ENCODE measurements at places on chromosomes 13 and 19.

- peak; percentile 100 for DNase-seq
These were observed at the start of the genes PINLYP and XRCC1 for GRCh38 chr19:43575156-43575950. TSS of gene PINLYP (plus strand) at chr19:43575801. CDS start at chr19:43577192, 1,391 bp downstream. TSS of gene XRCC1 (minus strand) at chr19:43575527. CDS start at chr19:43575458, 69 bp downstream.

- peak; percentile 50 for DNase-seq
These were observed 20.6 kb downstream of the FFAR2 start for GRCh38 chr19:35468637-35469036.

DNA sequence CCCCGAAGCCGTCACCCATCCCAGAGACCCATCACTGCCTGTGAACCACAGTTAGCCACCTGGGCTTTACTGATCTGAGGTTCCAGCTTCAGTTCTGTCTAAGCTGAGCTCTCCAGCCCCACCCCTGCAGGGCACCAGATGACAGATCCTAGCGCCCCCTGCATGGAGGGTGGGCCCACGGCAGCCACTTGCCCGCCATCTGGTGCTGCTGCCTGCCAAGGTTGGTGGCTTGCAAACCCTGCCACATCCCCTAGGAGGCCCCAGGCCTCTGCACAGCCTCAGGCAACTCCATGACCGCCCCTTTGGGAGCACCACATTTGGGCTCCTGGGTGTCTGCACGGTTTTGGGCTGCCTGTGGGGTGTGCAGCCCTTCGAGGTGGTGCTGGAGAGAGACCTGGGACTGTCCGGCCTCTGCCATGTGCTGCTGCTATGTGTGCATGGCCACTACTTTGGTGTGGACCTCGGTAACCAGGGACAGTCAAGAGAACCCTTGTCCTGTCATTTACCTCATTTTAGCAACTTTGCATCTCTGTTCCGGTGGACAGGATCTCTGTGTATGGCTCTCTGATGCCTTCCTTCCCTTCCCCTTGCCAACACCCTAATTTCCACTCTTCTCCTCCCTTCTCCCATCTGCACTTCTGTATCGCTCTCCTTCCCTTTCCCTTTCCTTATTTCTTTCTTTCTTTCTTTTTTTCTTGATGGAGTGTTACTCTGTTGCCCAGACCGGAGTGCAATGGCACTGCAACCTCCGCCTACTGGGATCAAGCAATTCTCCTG, 17.4 kb upstream of the SDHAF1 start:
- DNase-seq = no peak

DNA sequence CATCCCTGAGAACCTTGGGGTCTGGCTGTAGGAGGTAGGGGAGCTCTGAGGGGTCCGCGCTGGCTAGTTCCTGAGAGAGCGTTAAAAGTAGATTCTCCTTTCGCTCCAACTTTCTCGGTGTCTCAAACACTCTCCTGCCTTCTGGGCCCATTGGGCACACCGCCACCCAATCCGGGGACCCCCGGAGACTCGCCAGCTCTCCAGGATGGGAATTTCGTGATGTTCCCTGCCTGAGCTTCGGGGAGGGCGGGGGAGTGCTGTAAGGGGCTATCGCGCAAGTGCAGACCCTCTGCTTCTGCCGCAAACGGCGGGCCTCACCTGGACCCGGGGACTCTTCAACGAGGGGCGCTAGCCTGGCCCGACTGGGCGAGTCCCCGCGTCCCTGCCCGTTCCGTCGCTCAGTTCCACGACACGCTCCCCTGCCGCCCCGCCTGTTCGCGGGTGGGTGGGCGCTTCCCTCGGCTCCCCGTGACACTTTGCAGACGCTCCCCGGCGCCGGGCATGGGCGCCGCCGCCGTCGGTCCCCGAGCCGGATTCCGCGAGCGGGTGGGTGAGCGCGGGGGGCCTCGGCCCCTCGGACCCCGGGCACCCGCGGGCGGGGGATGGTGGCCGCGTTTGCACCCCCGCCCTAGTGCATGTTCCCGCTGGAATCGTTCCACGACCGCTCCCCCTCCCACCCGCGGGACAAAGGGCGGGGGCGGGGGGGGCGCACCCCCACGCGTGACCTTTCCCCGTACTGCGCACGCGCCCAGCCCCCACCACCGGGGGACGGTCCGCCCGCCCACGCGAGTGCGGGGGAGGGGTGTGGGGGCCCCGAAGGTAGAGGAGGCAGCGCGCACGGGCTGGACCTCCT, at the start of gene CCDC106:
CCDC106 (plus strand) TSS at position 481 of the 853 bp plus-strand sequence. CDS start 835 bp downstream, outside the sequence.
- DNase-seq = peak; percentile 81

DNA sequence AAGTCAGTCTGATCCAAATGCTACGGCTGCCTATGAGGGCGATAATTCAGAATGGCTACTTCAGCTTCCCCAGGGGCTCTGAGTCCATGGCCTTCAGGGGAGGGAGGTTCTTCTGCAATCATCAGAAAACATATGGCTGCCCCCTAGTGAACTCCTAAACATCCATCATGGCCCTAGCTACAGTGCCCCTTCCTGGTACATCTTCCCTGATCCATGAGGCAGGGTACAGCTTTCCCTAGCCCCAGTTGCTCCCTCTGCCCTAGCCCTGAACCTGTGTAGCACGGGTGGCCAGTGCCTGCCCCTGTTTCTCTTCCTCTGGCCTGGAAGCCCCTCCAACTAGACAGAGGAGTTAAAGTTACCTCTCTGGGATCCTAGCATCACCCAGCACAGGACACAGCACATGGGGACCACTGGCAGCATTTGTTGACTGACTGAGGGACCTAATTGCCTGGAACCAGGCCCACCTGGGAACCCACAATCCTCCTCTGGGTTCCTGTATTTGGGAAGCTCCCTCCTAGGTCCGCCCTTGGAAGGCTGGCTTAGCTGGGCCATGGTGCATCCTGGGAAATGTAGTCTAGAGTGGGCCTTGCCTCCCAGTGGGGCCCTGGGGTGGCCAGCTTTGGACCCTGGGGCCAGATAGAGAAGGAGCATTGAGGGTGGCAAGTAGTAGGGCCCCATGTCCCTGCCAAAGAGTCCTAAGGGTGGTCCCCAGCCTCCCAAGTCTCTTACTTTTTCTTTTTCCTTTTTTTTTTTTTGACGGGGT, 17.7 kb upstream of the SEMA6B start:
- no peak for DNase-seq

All from umbilical cord (tissue), 2 donors.